H7 (cell line): ENCODE measurements at places on chromosomes 16 and 17.

GRCh38 chr17:2438823-2439222 lies 38.0 kb upstream of the MNT start:
- no peak for DNase-seq

DNA sequence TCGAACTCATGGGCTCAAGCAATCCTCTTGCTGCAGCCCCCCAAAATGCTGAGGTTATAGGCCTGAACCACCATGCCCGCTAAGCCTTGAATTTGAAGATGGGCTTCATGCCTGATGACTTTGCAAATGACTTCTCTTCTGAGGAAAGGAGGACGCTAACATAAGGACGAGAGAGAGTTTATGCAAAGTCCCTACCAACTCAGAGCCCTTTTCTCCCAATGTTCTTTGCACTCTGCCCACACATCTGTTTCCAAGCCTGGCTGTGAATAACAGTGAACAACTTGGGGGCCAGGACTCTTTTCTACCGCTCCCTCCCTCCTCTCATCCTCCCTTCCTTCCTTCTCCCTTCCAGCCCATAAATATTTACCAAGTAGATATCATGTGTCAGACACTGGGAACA lies 8.5 kb upstream of the NPIPB2 start:
- DNase-seq, result no peak

GRCh38 chr17:72926171-72926570 lies 166.3 kb downstream of the SLC39A11 start:
- no peak for DNase-seq

DNA sequence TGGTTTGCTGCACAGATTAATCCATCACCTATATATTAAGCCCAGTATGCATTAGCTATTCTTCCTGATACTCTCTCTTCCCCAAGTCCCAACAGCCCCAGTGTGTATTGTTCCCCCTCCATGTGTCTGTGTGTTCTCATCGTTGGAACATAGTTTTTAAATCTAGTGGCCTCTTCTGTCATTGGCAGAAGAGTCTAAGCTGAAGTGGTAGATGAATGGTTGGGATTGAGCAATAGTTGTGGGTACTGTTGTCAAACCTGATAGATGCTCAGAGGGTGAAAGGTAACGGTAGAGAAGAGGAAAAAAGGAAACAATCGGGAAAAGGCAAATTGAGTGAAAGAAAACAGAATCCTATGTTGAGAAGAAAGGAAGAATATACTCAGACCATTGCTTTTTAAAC lies 29.9 kb downstream of the MAP3K3 start:
- no peak for DNase-seq

DNA sequence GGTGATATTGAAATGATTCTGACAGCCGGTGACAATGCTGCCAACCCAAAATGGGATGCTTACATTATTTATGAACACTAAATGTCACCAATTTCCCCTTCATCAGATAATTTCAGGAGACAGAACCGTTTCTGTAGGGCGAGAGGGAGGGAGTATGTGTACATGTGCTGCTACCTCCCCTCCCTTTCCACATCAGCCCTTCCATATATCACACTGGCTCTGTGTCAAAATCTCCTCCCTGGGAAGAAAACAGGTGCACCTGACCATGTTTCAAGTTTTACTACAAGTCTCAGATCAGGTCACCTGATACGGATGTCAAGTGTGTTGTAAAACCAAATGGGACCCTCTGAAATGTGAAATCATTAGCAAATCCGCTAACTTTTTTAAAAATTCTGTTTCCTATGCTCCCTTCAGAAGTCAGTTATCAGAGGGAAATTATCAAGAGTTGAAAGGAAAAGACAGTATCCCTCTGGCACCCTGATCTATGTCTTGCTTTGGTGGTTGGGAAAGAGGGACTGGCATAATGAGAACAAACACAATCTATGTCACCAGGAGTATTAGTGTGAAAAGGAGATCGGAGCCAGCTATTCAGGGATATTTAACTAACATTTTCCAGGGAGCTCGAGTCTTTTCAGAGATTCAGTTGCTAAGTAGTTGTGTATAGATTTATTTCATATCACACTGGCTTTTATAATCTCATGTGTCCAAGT lies 1002.3 kb upstream of the CDH8 start:
- DNase-seq, result no peak

DNA sequence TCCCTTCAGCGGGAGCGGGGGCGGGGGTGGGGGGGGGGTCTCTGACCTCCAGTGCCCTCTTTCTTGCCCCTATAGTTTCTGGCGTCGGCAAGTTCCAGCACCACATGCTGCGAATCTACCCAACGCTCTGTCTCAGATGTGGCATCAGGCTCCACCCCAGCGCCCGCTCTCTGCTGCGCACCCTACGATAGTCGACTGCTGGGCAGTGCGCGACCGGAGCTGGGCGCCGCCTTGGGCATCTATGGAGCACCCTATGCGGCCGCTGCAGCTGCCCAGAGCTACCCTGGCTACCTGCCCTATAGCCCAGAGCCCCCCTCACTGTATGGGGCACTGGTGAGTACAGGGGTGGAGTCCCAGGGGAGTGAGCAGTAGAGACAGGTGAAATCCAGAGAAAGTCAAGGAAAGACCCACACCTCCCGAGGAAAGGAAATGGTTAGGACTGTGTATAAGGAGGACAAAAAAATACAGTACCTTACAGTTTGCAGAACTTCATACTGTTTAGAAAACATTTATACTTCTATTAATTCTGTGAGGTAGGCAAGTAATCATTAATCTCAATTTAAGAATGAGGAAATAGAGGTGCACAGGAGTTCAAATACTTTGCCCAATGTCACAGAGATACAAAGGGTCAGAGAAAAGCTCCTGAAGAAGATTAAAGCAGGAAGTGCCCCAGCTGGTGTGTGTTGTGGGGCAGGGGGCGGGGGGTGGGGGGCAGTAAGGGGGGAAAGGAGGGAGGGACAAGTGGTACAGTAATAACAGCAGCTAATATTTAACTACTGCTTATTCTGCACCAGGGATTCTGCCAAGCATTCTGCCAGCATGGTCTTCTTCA lies 2.5 kb downstream of the IRX6 start:
- peak; percentile 33 for DNase-seq

DNA sequence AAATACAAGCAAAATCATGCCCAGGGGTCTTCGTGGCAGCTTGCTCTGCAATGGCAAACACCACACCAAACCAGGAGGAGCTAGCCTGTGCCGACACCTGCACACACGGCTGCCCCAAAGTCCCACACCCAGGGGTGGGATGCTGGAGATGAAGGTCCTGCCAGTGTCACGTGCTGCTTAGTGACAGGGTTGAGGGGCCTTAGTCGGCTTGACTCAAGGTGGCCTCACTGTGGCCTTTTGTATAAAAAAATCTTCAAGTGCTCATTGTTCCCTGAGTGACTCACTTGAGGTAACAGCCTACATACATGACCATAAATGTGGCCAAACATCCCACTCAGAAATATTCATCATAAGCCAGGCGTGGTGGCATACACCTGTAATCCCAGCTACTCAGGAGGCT lies 7.3 kb downstream of the TRIM65 start:
- DNase-seq, result no peak

- DNase-seq, result no peak
Observed at GRCh38 chr17:79337053-79337452, 262.4 kb downstream of the ENGASE start.

DNA sequence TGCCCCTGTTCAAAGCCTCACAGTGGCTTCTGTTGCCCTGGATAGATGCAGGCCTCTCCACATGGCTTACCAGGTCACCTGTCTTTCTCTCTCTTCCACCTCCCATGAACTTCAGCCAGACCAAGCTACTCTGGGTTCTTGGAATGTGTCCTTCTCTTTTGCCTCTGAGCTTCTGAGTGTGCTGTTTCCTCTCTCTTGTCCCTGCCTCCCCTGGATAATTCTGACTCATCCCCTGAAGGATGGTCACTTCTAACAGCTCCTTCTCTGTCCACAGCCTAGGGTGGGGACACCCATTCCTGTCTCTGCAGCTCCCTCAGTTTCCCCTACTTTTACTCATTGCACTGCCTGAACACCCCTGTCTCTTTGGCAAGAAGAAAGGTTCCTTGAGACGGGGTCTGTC lies 2.9 kb downstream of the GUCY2D start:
- DNase-seq, result no peak

- DNase-seq, result peak; percentile 54
Observed at GRCh38 chr17:193841-194806, 12.7 kb upstream of the DOC2B start.

- no peak for DNase-seq
Observed at GRCh38 chr17:82826956-82827355, 12.9 kb downstream of the ZNF750 start.

- DNase-seq, result no peak
Observed at GRCh38 chr17:65850486-65850885, 289.0 kb upstream of the AXIN2 start.

DNA sequence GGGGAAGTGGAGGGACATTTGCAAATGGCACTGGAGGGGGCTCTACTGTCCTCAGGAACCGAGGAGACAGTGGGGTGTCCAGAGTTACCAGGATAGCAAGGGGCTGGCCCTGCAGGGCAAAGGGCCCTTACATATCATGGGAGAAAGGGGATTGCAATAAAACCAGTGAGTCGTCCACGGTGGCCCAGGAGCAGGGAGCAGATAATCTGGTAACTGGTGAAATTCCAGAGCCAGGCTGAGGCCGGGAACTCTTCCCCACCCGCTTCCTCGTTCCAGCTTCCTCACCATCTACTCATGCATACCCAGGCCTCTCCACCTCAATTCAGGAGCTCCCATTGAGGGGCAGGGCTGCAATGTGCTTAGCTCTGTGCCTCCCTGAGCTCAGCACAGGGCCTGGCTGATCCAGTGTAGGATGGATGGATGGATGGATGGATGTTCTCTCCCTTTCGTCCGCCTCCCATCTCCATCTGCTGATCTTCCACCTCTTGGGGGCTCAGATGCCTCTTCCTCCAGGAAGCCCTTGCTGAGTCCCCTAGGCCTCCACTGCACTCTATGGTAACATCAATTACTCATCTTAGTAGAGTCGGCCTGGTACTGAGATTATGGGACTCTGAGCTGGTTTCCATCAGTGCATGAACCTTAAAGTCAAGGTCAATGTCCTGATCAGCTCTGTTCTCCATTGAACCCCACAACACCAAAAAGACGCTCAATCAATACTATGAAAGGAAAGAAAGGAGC lies 41.2 kb upstream of the NDRG4 start:
- DNase-seq, result no peak

- DNase-seq, result no peak
Observed at GRCh38 chr17:47286198-47286914, 32.7 kb downstream of the ITGB3 start.
